ENCODE measurements at places on chromosomes 5 and 9. TPM values are rescaled to one million over a fixed set of nuclear protein-coding genes. Genes with fewer than 3 reads are reported as not detected.

- no peak for DNase-seq
These were observed 51.0 kb upstream of the DPYSL3 start for GRCh38 chr5:147560718-147561331.

- no peak for DNase-seq
These were observed 623.6 kb upstream of the CDH18 start for GRCh38 chr5:20611620-20612019.

DNA sequence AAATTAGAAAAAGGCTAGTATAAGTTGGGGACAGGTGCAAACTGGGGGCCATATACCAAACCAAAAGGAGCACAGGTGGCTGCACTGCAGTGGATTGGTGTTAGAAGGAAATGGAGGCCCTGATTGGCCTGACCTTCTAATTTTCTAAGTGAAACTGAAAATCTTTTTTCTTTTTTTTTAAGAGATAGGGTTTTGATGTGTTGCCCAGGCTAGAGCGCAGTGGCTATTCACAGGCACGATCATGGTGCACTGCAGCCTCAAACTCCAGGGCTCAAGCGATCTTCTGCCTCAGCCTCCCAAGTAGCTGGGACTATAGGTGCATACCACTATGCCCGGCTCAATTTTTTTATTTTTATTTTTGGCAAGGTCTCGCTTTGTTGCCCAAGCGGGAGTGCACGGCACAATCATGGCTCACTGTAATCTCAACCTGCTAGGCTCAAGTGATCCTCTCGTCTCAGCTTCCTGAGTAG lies 9.8 kb upstream of the CCDC69 start:
- DNase-seq: no peak

- no peak for DNase-seq
These were observed 816.2 kb upstream of the GRAMD2B start for GRCh38 chr5:125607018-125607417.

DNA sequence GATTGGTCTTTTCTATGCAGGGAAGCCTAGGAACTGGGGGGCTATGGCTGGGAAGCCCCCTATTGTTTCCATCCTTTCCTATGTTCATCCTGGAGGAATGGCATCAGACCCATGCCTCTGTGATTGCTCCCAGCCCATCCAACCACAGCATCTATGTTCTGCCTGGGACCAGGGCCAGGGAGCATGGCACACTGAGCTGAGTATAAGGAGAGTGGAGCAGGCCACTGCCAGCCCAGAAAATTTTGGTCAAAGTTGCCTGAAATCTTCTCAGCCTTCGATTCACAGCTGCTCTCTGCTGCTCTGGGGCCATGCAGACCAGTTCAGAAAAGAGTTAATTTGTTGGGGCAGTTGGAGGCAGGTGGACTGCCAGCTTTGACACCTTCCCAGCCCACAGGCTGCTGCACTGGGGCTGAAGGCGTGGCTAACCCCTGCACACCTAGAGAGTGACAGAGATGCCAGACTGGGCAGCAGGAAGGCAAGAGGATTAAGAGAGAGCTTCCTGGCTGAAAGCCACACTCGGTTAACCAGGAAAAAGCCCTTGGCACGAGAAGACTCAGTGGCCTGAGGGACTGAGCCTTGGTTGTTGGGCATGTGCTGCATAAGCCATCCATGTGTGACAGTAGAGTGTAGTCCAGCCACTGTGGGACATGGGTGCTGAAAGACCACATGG lies 12.1 kb downstream of the TGFBI start:
- no peak for DNase-seq

GRCh38 chr9:110099236-110100095 lies 108.5 kb downstream of the C9orf152 start:
- DNase-seq: peak; percentile 63

DNA sequence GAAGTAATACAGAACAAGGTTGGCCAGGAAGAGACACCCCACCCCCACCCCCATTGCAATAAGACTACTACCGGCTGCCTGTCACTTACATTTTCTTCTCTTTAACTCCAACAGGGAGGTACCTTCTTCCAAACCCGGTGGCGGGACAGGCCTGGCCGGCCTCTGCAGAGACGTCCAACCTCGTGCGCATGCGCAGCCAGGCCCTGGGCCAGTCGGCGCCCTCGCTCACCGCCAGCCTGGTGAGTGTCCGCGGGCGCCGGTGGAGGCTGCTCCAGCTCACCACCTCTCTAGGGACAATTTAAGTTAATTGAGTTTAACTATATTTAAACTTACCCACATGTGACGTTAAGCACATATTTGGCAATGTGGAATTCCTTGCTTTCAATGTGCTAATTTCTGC lies 192.4 kb downstream of the MAST4 start:
- DNase-seq: no peak

DNA sequence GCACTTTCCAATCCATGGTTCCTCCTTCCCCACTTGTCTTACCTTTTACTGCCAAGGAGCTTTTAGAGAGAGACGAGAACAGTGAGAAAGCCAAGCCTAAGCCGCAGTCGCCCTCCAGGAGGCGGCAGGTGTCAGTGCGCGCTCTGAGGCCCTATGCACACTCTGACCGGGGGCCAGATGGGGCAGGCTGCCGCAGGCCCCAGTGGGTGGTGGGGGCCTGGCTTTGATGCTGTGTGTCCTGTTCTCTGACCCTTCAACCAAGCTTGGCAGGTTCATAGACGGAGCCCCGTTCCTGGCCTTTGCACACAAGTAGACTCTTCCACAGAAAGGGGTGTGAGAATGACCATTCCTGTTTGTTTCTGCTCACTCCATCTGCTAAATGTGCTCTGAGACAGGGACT lies 77.3 kb downstream of the WNK2 start:
- DNase-seq: no peak

DNA sequence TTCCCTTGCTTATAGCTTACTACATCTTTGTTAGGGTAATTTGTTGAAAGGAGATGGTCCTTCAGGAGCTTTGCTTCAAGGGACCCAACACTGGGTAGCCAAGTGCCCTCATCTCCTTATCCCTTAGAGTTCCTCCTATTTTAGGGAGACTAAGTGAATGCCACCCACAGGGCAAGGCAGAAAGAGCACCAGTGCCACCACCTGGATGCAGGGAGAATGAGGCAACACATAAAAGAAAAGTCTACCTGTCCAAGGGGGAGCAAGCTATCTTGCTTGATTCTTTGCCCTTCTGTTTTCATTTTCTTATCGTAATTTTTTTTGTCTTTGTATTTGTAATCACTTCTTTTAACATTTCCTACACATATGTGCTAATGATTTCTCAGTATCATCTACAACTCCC lies 205.5 kb downstream of the NPR3 start:
- peak; percentile 58 for DNase-seq

GRCh38 chr5:74266836-74267235 lies 373.7 kb downstream of the ENC1 start:
- DNase-seq: no peak

DNA sequence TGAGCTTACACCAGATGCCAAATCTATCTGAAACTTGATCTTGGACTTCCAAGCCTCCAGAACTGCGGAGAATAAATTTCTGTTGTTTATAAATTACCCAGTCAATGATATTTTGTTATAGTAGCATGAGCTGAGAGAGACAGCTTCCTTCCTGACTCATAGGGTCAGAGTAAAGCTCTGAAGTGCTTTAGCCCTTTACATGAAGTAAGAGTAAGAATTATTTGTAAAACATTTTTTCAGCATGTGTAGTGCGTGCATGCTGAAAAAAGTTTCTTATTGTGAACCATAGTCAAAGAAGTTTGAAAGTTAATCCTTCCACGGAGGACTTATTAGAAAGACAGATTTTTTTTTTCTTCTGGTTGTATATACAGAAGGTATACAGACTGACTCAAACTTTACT lies 172.4 kb downstream of the DMRT2 start:
- peak; percentile 5 for DNase-seq

DNA sequence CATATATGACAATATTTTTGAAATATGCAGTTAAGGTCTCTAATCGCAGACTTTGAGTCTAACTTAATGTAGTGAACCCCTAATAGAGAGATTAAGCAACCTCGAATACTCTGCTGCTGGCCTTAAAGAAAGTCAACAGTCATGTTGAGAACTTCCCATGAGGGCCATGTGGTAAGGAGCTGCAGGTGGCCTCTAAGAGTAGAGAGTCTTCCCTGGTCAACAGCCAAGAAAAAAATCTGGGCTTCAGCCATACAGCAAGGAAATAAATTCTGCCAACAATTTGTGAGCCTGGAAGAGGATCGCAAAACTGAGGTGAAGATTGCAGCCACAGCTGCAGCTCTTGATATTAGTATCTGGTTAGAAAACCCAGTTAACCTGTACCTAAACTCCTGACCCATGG lies 935.2 kb upstream of the TYRP1 start:
- no peak for DNase-seq

DNA sequence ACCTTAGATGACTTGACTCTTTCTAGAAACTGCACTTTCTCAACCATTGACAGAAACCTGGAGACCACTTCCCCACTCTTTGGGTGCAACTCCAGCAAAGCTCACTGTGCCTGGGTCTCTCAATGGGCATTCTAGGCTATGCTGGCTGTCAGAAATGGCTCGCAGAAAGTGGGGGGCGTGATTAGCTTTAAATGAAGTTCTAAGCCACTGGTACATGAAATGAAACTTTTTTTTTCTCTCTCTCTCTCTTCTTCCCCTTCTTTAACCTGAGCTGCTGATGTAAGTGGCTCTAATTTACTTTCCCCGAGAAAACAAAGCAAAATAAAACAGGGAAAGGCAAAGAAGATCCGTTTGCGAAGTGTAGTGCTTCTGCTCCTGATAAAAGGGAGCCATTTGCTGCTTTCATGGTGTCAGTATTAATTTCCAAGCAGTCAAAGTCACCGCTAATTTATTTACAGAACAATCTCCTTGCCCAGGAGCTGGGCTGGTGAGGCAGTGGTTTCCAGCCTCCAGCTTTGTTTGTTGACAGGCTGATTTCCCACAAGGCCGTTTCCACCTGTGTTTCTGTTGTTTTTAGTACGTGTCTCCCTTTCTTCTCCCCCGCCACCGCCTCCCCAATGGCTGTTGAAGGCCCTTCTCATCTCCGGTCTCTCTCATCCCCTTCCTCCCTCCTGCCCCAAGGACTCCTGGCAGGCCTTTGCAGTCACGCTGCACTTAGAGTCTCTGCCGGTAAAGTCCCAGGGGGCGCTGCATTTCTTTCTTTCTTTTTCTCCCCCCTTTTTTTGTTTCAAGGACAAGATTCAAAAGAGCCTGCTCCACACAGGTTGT lies 422.9 kb downstream of the EBF1 start:
- no peak for DNase-seq

DNA sequence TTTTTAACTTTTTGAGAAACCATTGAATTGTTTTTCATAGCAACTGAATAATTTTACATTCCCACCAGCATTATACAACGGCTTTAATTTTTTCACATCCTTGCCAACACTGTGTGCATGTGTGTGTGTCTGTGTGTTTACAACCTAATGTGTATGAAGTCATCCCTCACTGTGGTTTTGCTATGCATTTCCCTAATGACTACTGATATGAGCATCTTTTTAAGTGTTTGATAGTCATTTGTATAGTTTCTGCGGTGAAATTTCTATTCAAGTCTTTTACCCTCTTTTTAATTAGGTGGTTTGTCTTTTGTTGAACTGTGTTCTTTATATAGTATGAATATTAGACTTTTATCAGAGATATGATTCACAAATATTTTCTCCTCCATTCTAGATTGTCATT lies 263.1 kb upstream of the COX7C start:
- no peak for DNase-seq

DNA sequence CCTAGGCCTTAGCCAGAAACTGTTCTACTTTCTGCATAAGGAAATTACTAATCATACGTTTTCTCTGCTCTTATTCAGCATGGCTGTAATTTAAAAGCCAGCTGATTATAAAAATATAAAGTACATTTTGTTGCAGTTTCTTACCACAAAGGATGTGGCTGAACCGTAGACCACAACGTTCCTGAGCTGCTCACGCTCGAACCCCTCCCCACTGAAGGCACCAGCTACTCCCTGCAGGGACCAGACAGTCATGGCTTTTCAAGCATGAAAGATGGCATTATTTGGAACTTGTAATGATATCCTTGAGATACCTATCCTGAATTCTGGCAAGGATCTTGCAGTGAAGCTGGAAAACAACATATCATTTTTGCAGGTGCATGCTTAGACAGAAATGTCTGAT lies 91.8 kb upstream of the DMRT1 start:
- DNase-seq: peak; percentile 68

- DNase-seq: peak; percentile 80
These were observed 102.2 kb upstream of the SLCO6A1 start for GRCh38 chr5:102600964-102601363.

DNA sequence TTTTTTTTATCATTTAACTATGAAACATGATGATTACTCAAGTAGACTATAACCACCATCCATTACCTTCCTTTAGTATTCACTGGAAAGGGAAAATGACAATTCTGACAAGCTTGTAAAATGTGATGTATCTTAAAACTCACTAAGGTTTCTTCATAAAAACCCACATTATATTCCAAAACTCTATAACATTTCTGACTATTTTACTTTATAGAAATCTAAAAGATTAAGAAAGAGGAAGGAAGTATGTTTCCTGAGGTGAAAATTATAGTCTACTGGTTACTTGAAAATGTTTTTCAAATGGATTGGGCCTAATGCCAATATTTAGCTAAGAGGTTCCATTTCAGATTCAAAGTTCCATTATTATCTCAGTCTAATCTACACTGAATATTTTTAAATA lies 1982.2 kb upstream of the C9orf72 start:
- DNase-seq: no peak

DNA sequence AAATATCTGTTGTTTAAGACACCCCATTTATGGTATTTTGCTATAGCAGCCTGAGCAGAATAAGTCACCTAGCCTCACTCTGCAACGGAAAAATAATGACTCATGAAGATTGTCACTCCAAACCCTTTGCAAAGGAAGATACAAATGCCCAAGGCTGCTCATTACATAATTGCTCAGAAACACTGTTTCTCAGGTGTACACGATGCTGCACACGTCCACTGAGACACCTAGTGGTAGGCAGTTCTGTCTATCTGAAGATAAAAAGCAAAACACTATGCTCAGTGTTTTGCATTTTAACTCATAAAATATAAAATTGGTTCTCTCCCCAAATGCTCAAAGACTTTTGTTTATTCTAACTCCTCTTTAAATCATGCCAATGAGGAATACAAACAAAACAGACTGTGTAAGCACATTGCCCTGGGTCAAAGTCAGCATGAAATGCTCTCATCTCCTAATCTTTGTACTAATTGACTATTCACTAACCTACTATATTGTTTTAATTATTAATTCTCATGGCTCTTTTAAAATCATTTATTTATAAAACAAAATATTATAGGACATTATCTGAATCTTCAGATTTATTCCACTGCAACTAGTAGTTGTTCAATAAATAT lies 7.7 kb upstream of the TSLP start:
- no peak for DNase-seq

GARIN3 gene
- total RNA-seq: not detected

NPM1 gene
- total RNA-seq: 1,266 TPM

IL17B gene
- total RNA-seq: not detected

CDO1 gene
- total RNA-seq: 2.7 TPM

PDZD2 gene
- not detected for total RNA-seq

C9orf43 gene
- total RNA-seq: 0.19 TPM

FRMD3 gene
- 19.3 TPM for total RNA-seq

COL5A1 gene
- 56.0 TPM for total RNA-seq

All from LHCN-M2 (cell line).